ENCODE measurements at places on chromosomes 7 and 10. TPM values are rescaled to one million over a fixed set of nuclear protein-coding genes. Genes with fewer than 3 reads are reported as not detected.

Gene ACBD7
- 68.7 TPM for total RNA-seq

Gene LRRC17
- total RNA-seq: 4.3 TPM

Gene SPDYE2
- total RNA-seq: not detected

Gene IDI2
- not detected for total RNA-seq

Gene ITPRID1
- not detected for total RNA-seq

Gene OPN1SW
- 0.46 TPM for total RNA-seq

DNA sequence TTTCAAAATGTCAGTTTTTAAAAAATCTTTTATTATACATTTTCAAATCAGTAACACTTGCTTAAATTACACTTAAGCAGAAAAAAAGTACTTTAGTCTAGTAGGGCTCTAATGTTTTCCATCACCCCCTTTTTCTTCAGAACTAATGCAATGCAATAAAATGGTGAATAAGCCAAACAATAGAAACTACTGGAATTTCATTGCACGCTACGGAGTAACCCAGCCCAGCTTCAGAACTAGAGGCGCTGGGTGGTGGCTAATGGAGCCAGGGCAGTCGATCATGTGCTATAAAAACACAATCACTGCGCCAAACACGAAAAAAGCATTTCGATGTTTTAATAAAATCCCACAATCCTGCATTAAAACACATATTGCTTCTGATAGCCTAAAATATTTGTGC lies 59.9 kb upstream of the ODAD2 start:
- H3K36me3 ChIP-seq: no peaks in the 10 kb centered on the region
- no peak overlapping the region for H3K4me3 ChIP-seq
- H3K27ac ChIP-seq: no peak overlapping the region
- no peaks in the 10 kb centered on the region for H3K27me3 ChIP-seq

DNA sequence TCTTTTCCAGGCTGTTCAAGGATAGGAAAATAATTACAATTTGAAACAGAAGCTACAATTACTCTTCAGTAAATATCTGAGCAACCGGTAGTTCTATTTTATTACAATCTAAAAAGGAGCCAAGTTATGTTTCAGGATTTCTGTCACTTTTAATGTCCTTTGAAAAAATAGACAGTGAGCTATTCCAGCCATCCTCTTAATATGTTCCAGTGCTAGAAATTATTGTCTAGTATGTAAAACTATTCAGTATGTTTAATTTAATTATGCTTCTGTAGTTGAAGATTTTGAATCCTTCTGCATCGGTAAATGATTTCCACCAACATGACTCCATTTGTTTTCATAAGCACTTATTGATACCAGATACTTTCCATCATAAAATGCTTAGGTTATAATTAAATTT lies 129.6 kb upstream of the SEMA3D start:
- no peaks in the 10 kb centered on the region for H3K4me1 ChIP-seq
- no peaks in the 10 kb centered on the region for H3K36me3 ChIP-seq
- H3K27me3 ChIP-seq: no peaks in the 10 kb centered on the region
- H3K27ac ChIP-seq: no peak overlapping the region
- no peak overlapping the region for H3K4me3 ChIP-seq

GRCh38 chr10:29865700-29866355 lies 193.6 kb downstream of the JCAD start:
- peaks cover under 1% of the 10 kb centered on the region for H3K4me1 ChIP-seq
- no peaks in the 10 kb centered on the region for H3K36me3 ChIP-seq
- no peak overlapping the region for H3K27ac ChIP-seq

GRCh38 chr10:49484486-49485235 lies 54.3 kb downstream of the ERCC6 start:
- no peaks in the 10 kb centered on the region for H3K4me1 ChIP-seq
- H3K4me3 ChIP-seq: no peak overlapping the region
- DNase-seq: no peak
- H3K27ac ChIP-seq: no peak overlapping the region
- H3K36me3 ChIP-seq: no peaks in the 10 kb centered on the region

DNA sequence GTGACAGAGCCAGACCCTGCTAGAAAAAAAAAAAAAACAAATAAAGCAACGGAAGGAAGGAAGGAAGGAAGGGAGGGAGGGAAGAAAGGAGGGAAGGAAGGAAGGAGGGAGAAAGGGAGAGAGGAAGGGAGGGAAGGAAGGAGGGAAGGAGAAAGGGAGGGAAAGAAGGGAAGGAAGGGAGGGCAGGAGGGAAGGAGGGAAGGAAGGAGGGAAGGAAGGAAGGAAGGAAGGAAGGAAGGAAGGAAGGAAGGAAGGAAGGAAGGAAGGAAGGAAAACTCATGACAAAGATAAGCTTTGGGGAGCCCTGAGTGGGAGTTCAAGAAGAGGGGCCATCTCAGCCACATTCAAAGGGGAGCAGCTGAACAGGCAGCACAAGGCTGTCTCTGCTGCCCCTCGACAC lies 124.7 kb upstream of the MGMT start:
- H3K4me3 ChIP-seq: no peak overlapping the region
- no peaks in the 10 kb centered on the region for H3K36me3 ChIP-seq
- DNase-seq: no peak
- no peaks in the 10 kb centered on the region for H3K27me3 ChIP-seq

DNA sequence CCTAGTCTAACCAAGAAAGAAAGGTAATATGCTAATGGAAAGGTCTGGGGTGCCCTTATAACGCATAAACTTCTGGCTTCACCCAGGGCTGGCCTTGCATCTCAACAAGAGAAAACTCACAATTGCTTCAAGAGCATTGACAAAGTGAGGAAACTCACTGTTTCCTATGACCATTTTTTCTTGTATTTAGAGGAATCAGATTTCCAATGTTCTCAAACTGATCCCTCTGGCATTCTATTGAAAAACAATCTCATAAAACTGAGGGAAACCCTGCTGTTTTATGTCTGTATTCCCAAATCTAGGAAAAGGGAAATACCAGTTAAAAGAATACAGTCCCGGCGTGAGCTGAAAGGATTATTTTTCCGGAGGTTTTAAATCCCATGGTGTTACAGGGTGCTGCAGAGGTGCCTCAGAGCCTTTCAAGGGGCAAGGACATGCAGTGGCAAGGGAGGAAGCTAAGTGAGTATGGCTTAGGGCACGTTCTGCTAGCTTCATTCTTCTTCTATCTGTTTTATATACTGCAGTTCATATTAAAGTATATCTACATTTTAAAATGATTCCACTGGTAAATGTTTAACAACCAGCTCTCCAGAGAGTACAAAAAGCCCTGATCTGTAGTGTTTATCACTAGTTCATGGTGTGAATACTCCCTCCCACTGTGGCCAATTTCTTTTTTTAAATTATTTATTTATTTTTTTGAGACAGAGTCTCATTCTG lies 68.7 kb downstream of the CAV1 start:
- H3K4me3 ChIP-seq: no peak overlapping the region
- H3K27ac ChIP-seq: no peak overlapping the region
- H3K36me3 ChIP-seq: no peaks in the 10 kb centered on the region
- DNase-seq: no peak
- H3K27me3 ChIP-seq: no peaks in the 10 kb centered on the region

- no peak overlapping the region for H3K27ac ChIP-seq
- no peak for DNase-seq
- no peaks in the 10 kb centered on the region for H3K36me3 ChIP-seq
- H3K27me3 ChIP-seq: no peaks in the 10 kb centered on the region
- no peak overlapping the region for H3K4me3 ChIP-seq
- no peaks in the 10 kb centered on the region for H3K4me1 ChIP-seq
These were observed 134.2 kb downstream of the CHN2 start for GRCh38 chr7:29328811-29329210.

- no peak overlapping the region for H3K4me3 ChIP-seq
- no peak for DNase-seq
- no peaks in the 10 kb centered on the region for H3K36me3 ChIP-seq
- no peaks in the 10 kb centered on the region for H3K4me1 ChIP-seq
- H3K27me3 ChIP-seq: no peaks in the 10 kb centered on the region
These were observed 82.1 kb downstream of the CPEB3 start for GRCh38 chr10:92208736-92209135.

DNA sequence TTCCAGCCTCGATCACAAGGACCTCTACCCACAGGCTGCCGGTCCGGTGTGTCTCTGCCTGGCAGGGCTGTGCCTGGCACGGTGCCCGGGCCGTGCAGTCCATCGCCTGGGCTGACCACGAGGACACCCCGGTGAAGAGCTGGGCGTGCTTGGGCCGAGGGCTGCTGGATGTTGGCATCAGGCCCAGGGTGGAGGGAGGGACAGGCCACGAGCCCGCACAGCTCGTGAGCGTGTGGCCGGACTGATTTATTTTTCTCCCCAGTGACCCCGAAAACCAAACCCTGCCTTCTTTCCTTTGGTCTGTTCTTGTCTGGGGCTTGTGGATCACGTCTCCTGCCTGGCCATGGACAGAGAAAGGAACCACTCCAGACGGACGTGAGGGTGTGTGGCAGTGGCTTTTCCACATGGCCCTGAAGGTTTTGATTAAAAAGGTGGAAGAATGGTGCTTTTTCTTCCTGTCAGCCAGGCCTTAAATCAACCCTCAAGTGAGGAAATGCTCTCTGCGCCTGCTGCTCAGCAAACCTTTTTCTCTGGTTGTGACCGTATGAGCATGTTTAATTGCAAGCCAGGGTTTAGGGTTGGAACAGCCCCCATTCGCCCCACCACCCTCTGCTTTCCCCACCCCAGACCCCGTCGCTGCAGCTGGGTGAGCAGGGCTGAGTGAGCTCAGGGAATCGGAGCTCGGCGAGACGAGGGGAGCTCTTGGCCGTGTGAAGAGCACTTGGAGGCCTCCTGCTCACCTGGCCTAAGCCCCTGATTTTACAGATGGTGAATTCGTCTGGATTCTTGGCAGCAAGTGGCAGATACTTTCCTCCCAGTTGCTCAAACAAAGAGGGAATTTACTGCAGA lies 130.1 kb downstream of the RGS10 start:
- no peak for DNase-seq
- H3K36me3 ChIP-seq: no peaks in the 10 kb centered on the region
- H3K4me3 ChIP-seq: no peak overlapping the region
- H3K4me1 ChIP-seq: peaks cover 16% of the 10 kb centered on the region

GRCh38 chr7:116588225-116588624 lies 63.4 kb downstream of the CAV1 start:
- DNase-seq: peak; percentile 18
- H3K36me3 ChIP-seq: no peaks in the 10 kb centered on the region
- peaks cover 10% of the 10 kb centered on the region for H3K4me1 ChIP-seq
- H3K27ac ChIP-seq: peak overlapping the region; percentile 22
- H3K27me3 ChIP-seq: no peaks in the 10 kb centered on the region

GRCh38 chr7:31067491-31067890 lies 15.4 kb downstream of the ADCYAP1R1 start:
- H3K4me3 ChIP-seq: no peak overlapping the region
- H3K36me3 ChIP-seq: no peaks in the 10 kb centered on the region

DNA sequence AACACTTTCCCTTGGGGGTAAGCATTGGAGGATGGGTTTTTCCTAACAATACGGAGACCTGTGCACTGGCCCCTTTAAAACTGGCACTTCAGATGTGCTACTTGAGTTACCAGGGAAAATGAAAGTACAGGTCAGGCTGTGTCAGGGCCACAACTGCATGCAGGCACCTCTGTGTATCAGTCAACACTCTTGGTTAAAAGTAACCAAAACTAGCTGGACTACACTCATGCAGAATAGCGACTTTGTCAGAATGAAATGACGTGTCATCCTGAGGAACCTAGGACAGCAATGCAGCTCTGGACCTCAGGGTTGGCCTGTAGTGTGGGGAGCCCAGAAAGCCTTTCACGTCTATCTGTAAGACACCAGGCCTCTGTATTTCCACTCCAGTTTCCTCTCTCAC lies 33.8 kb upstream of the SMKR1 start:
- no peaks in the 10 kb centered on the region for H3K4me1 ChIP-seq
- no peaks in the 10 kb centered on the region for H3K36me3 ChIP-seq
- DNase-seq: no peak
- H3K27ac ChIP-seq: no peak overlapping the region
- H3K27me3 ChIP-seq: no peaks in the 10 kb centered on the region
- no peak overlapping the region for H3K4me3 ChIP-seq

- H3K27me3 ChIP-seq: peaks cover 67% of the 10 kb centered on the region
- H3K4me1 ChIP-seq: peaks cover 20% of the 10 kb centered on the region
These were observed 28.7 kb upstream of the JAKMIP3 start for GRCh38 chr10:132036887-132037675.

DNA sequence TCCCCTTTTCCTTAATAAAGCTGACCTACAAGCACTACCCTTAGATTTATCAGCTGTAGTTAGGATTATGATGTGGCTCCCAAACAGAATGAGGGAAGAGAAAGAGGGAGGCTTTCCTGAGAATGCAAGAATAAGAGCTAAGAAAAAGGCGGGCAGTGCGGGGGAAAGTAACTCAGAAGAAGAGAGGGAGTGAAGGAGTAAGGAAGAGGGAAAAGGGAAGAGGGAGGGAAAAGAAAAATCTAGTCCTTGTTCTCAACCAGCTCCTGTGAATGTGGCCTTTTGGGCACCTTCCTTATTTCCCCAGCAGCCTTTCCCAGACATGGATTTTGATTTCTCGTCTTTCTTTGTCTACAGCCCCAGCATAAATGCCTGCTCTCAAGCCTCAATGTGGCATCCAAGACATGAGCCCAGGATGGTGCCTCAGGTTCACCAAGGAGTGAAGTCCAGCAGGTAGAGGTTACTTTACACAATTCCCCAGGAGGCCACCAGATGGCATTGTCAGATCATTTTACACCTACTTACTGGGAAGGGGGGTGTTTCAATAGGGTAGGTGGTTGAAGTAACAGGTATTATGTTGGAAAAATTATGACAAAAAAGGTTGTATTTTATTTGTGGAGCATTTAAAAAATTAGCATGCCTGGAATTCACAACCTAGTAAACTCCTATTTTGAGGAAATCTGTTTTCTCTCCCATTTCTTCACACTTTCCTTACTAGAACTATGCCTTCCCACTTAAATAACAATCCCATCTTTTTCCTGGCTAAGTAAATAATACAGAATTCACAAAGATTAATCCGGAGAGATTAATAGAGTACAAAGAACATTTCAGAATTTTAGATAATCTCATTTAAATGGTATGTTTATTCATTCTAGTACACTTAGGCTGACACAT lies 106.5 kb downstream of the HTR7 start:
- peak; percentile 65 for DNase-seq
- no peaks in the 10 kb centered on the region for H3K4me1 ChIP-seq
- no peak overlapping the region for H3K4me3 ChIP-seq
- H3K36me3 ChIP-seq: no peaks in the 10 kb centered on the region
- H3K27me3 ChIP-seq: no peaks in the 10 kb centered on the region
- H3K27ac ChIP-seq: no peak overlapping the region

DNA sequence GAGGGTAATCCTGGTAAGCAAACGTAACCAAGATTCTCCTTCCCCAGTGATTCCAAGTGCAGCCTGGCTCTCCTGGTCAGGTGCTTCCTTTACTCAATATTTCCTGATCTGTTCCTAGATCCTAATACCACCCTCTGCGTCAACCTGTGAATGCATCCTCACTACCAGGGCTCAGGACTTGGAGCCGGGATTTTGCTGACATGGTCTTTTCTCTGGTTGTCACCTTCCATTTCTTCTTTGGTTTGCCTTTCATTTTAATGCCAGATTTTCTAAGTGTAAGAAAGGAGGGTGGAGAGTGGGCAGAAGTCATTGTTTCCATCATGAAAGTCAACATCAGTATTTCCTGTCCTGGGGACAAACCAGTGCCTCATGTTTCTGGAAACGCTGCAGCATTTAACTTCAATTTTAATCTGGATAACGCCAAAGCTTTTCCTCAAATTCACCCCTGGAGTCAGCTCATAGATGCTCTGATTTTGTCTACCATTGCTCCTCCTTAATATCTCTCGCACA lies 210.4 kb upstream of the ZNF32 start:
- H3K27me3 ChIP-seq: no peaks in the 10 kb centered on the region
- no peak overlapping the region for H3K4me3 ChIP-seq
- no peak overlapping the region for H3K27ac ChIP-seq
- H3K36me3 ChIP-seq: no peaks in the 10 kb centered on the region

- peaks cover 12% of the 10 kb centered on the region for H3K36me3 ChIP-seq
- no peak overlapping the region for H3K4me3 ChIP-seq
- no peaks in the 10 kb centered on the region for H3K4me1 ChIP-seq
- no peaks in the 10 kb centered on the region for H3K27me3 ChIP-seq
- H3K27ac ChIP-seq: no peak overlapping the region
These were observed 155.7 kb upstream of the FGFR2 start for GRCh38 chr10:121753726-121754476.
